ENCODE measurements at places on chromosomes 3 and 15.

- DNase-seq: no peak
Observed at GRCh38 chr3:156761007-156761406, 65.1 kb upstream of the LEKR1 start.

DNA sequence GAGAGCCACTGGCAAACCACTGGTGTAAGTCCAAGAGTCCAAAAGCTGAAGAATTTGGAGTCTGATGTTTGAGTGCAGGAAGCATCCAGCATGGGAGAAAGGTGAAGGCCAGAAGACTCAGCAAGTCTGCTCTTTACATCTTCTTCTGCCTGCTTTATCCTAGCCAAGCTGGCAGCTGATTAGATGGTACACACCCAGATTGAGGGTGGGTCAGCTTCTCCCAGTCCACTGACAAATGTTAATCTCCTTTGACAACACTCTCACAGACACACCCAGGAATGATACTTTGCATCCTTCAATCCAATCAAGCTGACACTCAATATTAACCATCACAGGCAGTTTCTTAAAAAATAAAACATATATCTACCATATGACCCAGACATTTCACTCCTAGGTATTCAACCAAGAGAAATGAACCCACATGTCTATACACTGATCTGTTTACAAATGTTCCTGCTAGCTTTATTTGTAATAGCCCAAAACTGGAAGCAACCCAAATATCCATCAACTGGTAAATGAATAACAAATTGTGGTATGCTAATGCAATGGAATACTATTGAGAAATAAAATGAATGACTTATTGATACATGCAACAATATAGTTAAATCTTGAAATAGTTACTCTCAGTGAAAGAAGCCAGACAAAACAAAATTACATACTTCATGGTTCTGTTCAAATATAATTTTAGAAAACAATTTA is 373.8 kb downstream of the ZNF385D start:
- DNase-seq: no peak

- DNase-seq: no peak
Observed at GRCh38 chr15:27458345-27459084, 487.5 kb downstream of the GABRG3 start.

DNA sequence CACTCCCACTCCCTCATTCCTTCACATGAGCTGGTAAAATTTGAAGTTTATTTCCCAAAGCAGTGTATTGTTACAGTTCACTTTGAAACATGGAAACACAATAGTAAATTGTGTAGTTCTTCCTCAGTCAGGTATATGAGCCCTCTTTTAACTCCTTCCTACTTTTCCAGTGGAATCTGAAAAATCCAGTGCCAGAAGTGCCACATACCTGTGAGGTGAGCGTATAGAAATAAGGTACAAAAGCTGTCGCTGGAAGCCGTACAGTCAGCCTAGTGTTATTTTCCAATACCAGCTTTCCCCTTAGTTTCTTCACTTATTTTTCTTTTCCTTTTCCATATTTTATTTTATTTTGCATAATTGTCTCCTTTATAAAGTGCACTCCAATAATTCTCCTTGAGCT is 81.7 kb upstream of the CADM2 start:
- no peak for DNase-seq

DNA sequence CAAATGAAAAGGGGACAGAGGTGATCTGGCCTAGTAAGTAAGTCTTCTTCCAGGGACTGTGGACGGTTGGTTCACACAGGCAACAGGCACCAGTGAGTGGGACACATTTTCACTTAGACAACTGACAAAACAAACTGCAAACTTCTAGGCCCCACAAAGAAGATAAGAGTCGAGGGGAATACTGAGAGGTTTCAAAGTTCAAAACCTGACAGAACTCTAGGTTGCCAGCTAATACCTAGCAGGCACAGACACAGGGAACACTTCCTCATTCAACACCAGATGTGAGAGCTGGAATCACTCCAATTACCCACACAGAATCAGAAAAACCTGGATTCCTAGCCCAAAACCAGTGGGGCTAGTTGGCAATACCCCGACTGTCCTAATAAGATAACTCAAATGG is 621.7 kb downstream of the ZPLD1 start:
- no peak for DNase-seq

GRCh38 chr15:31364301-31365031 is 37.8 kb downstream of the KLF13 start:
- DNase-seq: no peak
